Naive B cell (primary cell): ENCODE measurements at places on chromosomes 6 and 20.

DNA sequence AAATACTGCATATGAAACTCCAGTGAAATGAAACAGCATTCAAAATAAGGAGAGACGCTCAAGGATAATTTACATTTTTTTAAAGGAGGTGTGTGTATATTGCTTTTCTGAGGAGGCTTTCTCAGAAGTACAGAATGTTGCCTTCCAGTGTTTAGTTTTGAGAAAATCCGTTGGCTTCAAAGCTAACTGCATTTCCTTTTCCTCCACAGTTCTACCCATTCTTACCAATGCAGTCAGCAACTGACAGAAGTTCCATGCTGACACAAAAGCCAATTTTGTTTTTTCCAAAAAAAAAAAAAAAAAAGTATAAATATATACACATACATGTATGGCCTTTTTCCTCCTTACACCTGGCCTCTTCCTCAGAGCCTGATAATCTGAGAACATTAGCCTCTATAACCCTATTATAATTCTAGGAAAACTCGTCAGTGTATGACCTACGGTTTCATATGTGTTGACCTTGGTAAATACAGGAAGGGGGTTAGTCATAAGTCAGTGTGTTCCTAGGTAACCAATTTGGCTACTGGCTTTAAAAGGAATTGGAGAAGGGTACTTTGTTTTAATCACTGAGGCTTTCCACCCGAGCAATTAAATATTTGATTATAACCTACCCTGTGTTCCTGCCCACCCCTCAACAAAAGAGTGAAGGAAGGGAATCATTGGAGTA, 24.2 kb downstream of the MGME1 start:
- H3K4me1 ChIP-seq = peaks cover 10% of the 10 kb centered on the region
- no peak overlapping the region for H3K27ac ChIP-seq
- no peaks in the 10 kb centered on the region for H3K27me3 ChIP-seq
- H3K36me3 ChIP-seq = peaks cover 4% of the 10 kb centered on the region
- no peak overlapping the region for H3K4me3 ChIP-seq
- DNase-seq = no peak

DNA sequence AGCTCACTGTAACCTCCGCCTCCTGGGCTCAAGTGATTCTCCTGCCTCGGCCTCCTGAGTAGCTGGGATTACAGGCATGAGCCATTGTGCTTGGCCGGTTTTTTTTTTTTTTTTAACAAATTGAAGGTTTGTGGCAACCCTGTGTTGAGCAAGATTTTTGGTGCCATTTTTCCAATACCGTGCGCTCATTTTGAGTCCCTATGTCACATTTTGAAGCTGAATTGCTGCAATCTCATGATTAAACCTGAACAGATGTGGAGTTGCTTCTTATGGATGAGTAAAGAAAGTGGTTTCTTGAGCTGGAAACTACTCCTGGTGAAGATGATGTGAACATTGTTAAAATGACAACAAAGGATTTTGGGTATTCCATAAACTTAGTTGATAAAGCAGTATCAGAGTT, 16.6 kb downstream of the SASH1 start:
- H3K4me1 ChIP-seq = no peaks in the 10 kb centered on the region
- no peaks in the 10 kb centered on the region for H3K36me3 ChIP-seq
- H3K27ac ChIP-seq = no peak overlapping the region
- H3K27me3 ChIP-seq = peaks cover 60% of the 10 kb centered on the region
- no peak for DNase-seq

DNA sequence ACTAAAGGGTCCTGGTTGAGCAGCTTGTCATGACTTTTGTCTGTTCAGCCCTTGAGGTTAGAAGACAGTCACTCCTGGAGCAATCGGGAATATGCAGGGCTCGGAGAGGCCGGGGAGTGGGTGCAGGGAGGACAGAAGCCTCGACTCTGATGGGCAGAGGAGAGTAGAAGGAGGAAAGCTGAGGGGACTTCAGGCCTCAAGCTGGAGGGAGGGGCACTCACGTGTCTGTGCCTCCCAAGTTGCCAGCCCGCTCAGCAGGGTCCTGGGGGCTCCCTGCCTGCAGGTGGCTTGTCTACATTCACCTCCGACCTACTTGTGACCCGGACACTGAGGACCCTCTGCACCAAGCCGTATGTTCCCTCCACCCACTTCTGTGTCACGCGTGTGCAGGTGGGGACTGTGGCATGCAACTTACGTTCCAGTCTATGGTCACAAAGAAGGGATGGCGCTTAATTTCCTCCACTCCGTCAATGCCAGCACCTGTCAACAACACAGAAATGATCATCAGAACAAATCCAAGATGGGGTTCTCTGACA, 86.8 kb upstream of the MPC1 start:
- no peaks in the 10 kb centered on the region for H3K4me1 ChIP-seq
- no peak overlapping the region for H3K27ac ChIP-seq
- no peaks in the 10 kb centered on the region for H3K27me3 ChIP-seq
- H3K4me3 ChIP-seq = no peak overlapping the region
- no peak for DNase-seq

DNA sequence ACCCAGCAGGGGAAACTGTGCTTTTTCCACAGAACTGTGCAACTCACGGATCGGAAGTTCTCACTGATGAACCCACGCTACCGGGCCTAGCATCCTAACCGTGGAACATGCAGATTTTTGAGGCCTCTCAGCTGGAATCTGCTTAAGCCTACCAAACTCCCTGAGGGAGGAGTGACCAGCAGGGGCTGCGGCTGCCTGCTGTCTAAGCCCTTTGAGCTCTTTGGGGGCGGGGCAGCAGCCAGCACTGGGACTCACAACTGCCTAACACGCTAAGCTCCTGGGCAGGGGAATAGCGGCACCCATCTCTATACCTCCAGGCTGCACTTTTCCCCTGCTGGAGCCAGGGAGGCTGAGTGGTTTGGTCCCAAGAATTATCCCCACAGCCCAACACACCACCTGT, 20.4 kb upstream of the METTL24 start:
- H3K4me1 ChIP-seq = no peaks in the 10 kb centered on the region
- no peak for DNase-seq
- no peak overlapping the region for H3K4me3 ChIP-seq
- no peaks in the 10 kb centered on the region for H3K36me3 ChIP-seq
- peaks cover 13% of the 10 kb centered on the region for H3K27me3 ChIP-seq

DNA sequence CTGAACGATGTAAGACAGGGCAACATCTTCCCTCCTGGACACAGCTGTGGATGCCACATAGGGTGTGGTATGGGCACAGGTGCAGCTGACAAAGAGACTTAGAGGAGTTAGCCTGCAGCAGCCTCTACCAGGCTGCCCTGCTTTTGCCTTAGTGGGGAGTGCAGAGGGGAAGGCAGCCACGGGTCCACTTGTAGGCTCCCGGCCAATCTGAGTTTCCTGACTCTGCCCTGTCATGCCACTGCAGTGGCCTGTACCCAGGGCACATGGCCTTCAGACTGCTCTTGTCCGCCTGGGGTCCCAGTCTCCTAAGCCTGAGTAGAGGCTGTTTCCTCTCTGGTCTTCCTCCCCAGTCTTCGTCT, 17.1 kb upstream of the CST9L start:
- peaks cover 46% of the 10 kb centered on the region for H3K27me3 ChIP-seq
- H3K4me1 ChIP-seq = no peaks in the 10 kb centered on the region
- DNase-seq = no peak
- H3K36me3 ChIP-seq = no peaks in the 10 kb centered on the region
- no peak overlapping the region for H3K4me3 ChIP-seq
- no peak overlapping the region for H3K27ac ChIP-seq

DNA sequence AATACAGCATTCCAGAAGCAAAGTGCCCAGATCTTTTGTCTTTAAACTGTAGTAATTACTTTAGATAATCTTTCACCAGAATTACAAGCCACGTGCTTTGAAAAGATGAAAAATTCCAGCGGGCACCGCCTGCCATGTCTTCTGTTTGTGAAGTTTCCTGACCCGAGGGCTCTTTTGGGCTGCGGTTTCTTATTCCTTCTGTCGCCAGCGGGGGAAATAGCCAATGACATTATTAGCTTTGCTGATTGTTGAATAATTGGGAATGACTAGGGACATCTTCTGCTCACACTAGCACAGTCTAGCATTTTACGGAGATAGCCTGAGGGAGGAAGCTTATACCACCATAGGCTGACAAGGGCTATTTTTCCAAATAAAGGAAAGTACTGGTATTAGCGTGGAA, 124.7 kb downstream of the SAMD5 start:
- H3K4me1 ChIP-seq = no peaks in the 10 kb centered on the region
- no peaks in the 10 kb centered on the region for H3K36me3 ChIP-seq
- no peak overlapping the region for H3K27ac ChIP-seq
- H3K4me3 ChIP-seq = no peak overlapping the region
- DNase-seq = no peak
- H3K27me3 ChIP-seq = no peaks in the 10 kb centered on the region

DNA sequence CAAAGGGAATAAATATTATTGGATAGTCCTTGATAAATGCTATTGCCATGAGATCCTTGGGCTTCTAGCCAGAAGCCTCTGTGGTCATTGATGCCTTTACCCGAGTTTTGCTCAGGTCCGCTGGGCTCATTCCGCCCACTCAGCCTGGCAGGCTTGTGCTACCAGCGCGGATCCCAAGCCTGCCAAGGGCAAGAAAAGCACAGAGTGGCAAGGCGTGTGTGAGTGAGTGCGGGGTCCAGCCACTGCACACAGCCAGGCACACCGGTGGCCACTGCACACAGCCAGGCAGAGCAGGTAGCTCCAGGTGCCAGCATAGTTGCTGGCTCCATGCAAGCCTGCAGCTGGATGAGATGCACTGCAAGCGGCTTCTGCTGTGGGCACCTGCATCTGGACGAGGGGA, 38.7 kb downstream of the STK38 start:
- no peak overlapping the region for H3K4me3 ChIP-seq
- no peak for DNase-seq
- no peak overlapping the region for H3K27ac ChIP-seq
- H3K27me3 ChIP-seq = no peaks in the 10 kb centered on the region

GRCh38 chr6:49646130-49646824, 9.6 kb upstream of the RHAG start:
- no peak for DNase-seq
- H3K27ac ChIP-seq = no peak overlapping the region
- no peaks in the 10 kb centered on the region for H3K27me3 ChIP-seq
- no peak overlapping the region for H3K4me3 ChIP-seq

DNA sequence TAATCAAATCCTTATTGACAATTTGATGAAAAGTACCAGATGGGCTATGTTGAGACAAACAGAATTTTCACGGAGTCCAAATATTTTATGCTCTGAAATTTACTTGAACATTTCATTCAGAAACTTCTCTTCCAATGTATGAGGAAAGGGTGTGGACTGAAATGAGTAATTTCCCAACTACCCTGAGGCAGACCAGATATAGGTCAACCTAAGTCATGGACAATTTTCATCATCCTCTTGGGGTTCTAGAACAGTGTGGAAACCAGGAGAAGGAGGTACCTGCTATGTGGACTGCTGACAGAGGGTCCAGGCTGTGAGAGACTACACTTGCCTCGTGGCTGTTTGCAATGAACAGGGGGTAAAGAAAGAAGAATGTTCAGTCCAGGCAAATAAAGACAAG, 323.0 kb downstream of the ESR1 start:
- H3K27me3 ChIP-seq = no peaks in the 10 kb centered on the region
- DNase-seq = no peak
- H3K4me1 ChIP-seq = no peaks in the 10 kb centered on the region

GRCh38 chr6:139590206-139590605, 215.8 kb upstream of the CITED2 start:
- no peak overlapping the region for H3K4me3 ChIP-seq
- peaks cover 7% of the 10 kb centered on the region for H3K27me3 ChIP-seq
- H3K4me1 ChIP-seq = no peaks in the 10 kb centered on the region
- no peak overlapping the region for H3K27ac ChIP-seq

- DNase-seq = no peak
- H3K27ac ChIP-seq = no peak overlapping the region
- H3K36me3 ChIP-seq = no peaks in the 10 kb centered on the region
These were observed 590 bp downstream of the RNF217 start for GRCh38 chr6:124962639-124963415.

- H3K27me3 ChIP-seq = peaks cover 4% of the 10 kb centered on the region
- no peak overlapping the region for H3K4me3 ChIP-seq
- H3K27ac ChIP-seq = peak overlapping the region; percentile 21
- DNase-seq = no peak
- H3K4me1 ChIP-seq = peaks cover 35% of the 10 kb centered on the region
- H3K36me3 ChIP-seq = no peaks in the 10 kb centered on the region
These were observed 90.9 kb downstream of the PSMG4 start for GRCh38 chr6:3349388-3350251.

GRCh38 chr6:63805808-63806572, 170.4 kb downstream of the PHF3 start:
- no peak overlapping the region for H3K4me3 ChIP-seq
- no peaks in the 10 kb centered on the region for H3K27me3 ChIP-seq
- H3K36me3 ChIP-seq = no peaks in the 10 kb centered on the region
- no peaks in the 10 kb centered on the region for H3K4me1 ChIP-seq
- no peak overlapping the region for H3K27ac ChIP-seq

GRCh38 chr20:62446888-62447869, 19.8 kb upstream of the RBBP8NL start:
- H3K36me3 ChIP-seq = no peaks in the 10 kb centered on the region
- peaks cover 41% of the 10 kb centered on the region for H3K27me3 ChIP-seq
- H3K27ac ChIP-seq = no peak overlapping the region
- no peak for DNase-seq
- peak overlapping the region; percentile 33 for H3K4me3 ChIP-seq
- no peaks in the 10 kb centered on the region for H3K4me1 ChIP-seq

DNA sequence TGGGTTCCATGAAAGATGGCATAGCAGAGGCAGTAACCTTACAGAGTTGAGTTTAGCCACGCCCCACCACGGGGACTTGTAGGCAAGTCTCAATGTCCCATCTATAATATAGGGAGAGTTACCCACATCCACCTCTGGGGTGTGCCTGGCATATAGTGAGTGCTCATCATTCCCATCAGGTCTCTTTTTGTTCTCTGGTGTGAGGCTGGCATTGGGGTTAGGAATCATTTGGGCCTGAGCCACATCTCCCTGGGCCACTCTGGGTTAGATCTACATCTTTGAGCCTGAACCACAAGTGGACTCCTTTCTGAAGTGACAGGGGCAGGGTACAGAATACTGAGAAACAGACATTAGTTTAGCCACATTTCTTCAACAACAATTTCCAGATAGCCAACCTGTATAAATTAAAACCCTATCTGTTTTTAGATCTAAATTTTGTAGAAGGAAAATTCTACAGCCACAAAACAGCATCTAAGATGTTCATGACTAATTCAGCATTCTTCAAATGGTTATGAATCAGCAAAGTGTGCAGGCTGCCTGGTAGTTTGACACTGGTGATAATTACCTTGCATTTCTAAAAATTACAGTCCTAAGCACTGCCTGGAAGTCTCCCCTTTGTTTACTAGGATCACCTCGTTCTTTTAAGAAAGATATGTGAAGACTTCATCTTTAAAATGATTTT, 20.1 kb downstream of the RNF24 start:
- H3K36me3 ChIP-seq = no peaks in the 10 kb centered on the region
- no peak overlapping the region for H3K27ac ChIP-seq
- no peak for DNase-seq
- no peak overlapping the region for H3K4me3 ChIP-seq

GRCh38 chr20:63321148-63321831, 28.3 kb downstream of the COL20A1 start:
- peaks cover 32% of the 10 kb centered on the region for H3K27me3 ChIP-seq
- no peak overlapping the region for H3K4me3 ChIP-seq
- no peaks in the 10 kb centered on the region for H3K4me1 ChIP-seq
- no peaks in the 10 kb centered on the region for H3K36me3 ChIP-seq
- no peak for DNase-seq
- no peak overlapping the region for H3K27ac ChIP-seq
